Nephron progenitor cell (in vitro differentiated cells): ENCODE measurements at places on chromosomes 2 and 18.

GRCh38 chr2:27016801-27017325, 15.9 kb upstream of the TMEM214 start:
- DNase-seq: peak; percentile 60

DNA sequence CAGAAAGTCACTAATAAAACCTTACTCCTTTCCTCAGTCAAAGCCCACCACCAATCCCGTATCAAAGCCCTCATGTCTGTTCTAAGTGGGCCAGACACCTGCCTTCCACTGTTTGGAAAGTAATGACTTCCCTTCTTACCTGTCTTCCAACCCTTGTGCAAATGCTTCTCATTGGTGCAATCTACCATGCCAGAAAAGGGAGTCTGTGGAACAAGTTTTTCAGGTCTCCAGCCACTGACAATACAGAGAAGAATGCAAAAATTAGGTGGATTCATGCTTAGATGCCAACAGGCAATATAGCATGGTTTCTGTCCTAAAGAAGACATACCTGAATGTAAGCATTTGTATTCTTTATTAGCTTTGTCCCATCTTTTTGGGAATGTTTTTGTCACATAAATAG, 1140.6 kb upstream of the LRRTM1 start:
- DNase-seq: no peak

DNA sequence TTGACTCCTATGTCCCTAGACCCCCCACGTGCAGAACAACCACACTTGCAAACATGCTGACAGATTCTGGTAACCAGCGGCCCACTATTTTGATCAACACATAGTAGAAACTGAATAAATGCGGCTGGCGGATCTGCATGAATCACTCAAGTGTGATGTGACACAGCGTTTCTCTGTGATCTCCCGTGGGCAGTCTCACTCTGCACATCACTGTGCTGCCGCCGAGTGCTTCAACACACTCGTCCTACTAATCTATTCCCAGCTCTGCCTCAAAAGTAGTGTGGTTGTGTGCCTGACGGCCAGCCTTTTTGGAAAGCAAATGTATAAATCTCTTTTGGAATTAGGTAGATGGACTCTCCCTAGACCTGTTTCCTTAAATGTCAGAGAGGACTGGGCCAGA, 37.3 kb upstream of the TMEM182 start:
- no peak for DNase-seq

DNA sequence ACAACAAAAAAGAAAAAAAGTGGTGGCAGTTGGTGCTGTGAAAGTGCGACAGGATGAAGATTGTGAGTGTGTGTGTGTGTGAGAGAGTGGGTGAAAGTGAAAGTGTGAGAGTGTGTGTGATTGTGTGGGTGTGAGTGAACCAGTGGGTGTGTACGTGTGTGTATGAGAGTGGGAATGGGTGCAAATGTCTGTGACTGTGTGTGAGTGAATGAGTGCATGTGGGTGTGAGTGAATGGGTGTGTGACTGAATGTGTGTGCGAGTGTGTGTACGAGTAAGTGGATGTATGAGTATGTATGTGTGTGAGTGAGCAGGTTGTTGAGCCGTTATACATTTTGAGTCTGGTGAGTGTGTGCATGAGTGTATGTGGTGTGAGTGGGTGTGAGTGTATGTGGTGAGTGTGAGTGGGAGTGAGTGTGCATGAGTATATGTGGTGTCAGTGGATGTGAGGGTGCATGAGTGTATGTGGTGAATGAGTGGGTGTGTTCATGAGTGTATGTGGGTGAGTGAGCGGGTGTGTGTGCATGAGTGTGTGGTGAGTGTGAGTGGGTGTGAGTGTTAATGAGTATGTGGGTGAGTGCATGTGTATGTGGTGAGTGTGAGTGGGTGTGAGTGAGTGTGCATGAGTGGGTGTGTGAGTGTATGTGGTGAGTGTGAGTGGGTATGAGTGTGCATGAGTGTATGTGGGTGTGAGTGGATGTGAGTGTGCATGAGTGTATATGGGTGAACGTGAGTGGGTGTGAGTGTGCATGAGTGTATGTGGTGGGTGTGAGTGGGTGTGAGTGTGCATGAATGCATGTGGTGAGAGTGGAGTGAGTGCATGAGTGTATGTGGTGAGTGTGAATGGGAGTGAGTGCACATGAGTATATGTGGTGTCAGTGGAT, 69.3 kb upstream of the HPCAL1 start:
- DNase-seq: peak; percentile 0

- no peak for DNase-seq
These were observed 54.8 kb downstream of the CDC42EP3 start for GRCh38 chr2:37616677-37617005.

DNA sequence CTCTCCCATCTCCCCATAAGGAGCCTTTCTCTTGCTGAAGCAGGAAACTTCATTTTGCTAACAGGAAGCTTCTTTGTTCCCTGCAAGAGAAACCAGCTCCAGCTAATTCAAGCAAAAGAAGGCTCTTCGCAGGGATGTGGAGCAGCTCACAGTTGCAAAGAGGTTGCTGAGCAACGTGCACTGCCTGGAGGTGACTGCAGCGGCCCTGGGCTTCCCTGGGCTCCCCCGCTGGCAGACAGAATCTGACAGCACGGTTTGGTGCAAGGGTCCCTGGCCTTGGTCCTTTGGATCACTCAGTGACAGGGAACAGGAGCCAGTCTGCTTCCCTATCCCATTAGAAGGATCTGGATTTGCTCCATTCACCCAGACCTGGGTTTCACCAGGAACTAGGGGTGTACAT, 25.8 kb downstream of the GPR55 start:
- no peak for DNase-seq

DNA sequence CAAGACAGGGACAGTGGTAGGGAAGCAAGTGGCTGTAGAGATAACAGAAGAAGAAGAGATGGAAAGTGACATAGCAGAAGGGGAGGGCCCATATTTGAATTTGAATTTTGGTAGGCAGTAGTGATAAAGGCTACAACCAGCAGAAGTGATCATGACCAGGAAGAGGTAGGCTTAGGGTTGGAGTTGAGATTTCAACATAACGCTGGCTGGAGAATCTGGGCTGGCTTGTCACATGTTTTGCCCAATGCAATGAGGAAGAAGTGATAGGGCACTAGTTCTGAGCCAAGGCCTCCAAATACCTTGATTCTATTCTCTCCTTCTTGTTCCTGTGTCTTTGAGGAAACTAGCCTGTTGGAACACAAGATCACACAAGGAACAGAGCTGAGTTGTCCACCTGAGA, 69.4 kb downstream of the SCG2 start:
- DNase-seq: no peak

DNA sequence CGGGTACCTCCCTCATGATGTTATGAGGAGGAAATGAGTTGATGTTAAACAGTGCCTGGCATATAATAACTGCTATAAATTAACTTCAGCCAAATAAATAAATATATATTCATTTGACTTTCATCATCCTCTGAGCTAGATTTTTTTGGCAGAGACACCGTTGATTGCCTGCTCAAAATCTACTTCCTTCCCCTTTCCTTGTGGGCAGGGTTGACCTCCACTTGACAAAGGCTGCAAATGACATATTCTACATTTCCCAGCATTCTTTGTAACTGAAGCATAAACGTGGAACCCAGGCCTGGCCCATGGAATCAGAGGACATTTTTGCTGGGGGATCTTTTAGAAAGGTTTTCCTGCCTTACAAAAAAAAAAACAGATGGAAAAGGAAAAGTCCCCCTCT, 177.8 kb downstream of the TXNL1 start:
- no peak for DNase-seq

DNA sequence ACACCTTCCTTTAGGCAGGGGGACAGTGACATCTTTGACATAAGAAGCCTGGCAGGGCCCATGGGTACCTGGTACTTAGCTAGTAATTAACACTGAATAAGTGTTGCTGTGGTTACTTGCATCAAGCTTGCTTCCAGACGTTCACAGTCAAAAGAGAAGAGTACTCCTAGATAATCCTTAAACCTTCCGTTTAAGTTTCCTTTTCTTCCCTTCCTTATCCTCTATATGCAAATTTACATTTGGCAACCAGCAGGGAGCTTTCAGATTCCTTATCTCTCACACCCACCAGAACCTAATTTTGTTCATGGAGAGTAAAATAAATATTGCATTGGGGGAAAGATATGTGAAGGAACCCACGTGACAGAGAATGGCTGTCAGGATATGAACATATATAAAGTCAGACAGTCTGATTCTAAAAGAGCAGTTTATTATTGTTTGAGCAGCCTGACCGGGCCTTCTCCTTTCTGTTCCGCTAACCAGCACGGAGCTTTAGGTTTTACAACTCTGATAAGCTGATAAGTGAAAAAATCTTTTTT, 7.8 kb upstream of the RAB31 start:
- no peak for DNase-seq

- DNase-seq: no peak
These were observed 754.9 kb downstream of the SATB2 start for GRCh38 chr2:198702796-198703195.

GRCh38 chr2:55610954-55611743, 6.3 kb downstream of the PPP4R3B start:
- DNase-seq: no peak

GRCh38 chr2:72716601-72717000, 109.2 kb downstream of the EXOC6B start:
- no peak for DNase-seq

- DNase-seq: no peak
These were observed 318.8 kb upstream of the REV1 start for GRCh38 chr2:99808361-99809200.

- DNase-seq: no peak
These were observed 656.0 kb upstream of the CELF4 start for GRCh38 chr18:38221476-38222100.

DNA sequence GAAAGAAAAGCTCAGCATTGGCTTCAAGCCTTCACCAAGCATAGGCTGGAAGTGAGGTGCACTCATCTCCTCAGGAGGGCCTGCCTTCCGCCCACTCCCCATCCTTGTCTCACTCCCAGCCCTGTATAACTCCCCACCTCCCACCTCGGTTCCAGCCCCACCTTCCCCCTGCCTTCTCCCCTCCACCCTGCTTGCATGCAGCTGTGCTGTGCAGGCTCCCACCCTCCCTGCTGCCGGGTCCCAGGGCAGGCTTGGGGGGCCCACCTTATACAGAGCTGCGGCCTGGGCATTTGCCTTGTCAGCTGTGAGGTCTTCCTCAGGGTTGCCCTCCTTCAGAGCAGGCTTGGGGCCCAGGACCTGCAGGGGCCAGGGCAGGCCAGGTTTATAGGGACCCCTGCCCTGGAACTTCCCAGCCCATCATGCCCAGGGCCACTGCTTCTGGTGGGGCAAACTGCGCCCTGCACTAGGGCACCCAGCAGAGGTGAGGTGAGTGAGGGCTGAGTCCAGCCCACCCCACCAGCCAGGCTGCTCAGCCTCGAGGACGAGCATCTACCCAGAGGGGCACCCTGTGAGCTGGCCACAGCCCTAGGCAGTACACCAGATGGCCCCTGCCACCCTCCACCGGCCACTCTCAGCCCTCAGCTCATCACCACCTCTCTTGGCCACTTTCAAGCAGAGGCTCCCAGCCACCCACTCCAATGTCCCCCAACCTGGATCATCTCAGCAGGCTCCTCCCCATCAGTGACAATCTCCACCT, 11.6 kb downstream of the CAPG start:
- DNase-seq: no peak

GRCh38 chr2:66660804-66661203, 225.9 kb downstream of the MEIS1 start:
- no peak for DNase-seq

- DNase-seq: no peak
These were observed 50.2 kb upstream of the SLC66A3 start for GRCh38 chr2:11104794-11105660.

DNA sequence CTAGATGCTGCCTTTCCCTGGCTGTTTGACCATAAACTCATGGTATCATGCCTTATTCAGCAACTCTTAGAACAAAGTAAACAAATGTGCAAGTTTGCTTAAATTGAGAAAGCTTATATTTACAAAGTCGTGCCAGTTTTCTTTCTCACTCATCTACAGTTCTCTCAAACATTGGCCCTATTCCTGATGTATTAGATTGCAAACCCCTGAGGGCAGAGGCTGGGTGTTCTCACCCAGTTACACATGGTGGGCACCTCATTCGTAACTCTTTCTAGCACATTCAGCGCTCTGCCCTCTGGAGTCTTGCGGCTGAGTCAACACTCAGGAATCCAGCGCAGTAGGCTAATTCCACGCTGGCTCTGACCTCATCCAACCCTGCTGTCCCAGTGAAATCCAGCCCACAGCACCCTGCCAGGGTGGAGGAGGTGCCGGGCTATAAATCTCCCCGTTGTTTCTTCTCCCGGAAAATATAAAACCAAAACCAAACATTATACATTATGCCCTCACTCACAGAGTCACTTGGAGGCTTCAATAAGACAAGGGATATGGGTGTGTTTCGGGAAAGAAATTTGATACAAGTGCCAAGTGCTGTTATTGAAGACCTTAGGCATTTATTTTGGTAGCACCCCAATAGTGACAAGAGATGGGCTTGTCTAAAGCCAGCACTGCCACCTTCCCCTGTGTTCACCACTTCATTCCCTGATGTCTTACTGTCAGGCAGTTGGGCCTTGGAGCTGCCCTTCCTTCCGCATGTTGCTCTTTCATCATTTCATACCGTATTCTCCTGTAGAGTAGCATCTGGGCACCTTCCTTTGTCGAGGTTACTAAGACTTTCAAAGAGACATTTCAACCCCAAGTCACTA, 287.4 kb downstream of the PRKCE start:
- peak; percentile 15 for DNase-seq

GRCh38 chr18:9537677-9538076, 62.4 kb downstream of the RALBP1 start:
- DNase-seq: no peak

DNA sequence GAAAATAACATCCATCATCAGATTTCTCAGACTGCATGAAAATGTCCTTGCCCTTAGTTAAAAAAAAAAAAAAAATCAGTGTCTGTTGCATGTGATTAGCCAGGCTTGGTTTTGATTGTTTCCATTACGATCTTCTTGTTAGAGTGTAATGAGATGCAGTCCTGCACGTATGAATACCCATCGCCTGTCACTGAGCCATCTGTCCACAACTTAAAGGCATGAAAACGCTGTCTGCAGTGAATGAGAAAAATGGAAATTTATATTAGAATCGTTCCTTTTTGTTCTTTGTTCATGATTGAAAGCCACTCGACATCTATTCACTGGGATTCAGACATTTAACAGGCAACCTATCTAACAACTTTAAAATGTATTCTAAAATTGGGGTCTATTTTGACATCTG, 521.7 kb upstream of the SPHKAP start:
- DNase-seq: no peak

GRCh38 chr18:48661421-48661820, 122.6 kb downstream of the CTIF start:
- DNase-seq: no peak

DNA sequence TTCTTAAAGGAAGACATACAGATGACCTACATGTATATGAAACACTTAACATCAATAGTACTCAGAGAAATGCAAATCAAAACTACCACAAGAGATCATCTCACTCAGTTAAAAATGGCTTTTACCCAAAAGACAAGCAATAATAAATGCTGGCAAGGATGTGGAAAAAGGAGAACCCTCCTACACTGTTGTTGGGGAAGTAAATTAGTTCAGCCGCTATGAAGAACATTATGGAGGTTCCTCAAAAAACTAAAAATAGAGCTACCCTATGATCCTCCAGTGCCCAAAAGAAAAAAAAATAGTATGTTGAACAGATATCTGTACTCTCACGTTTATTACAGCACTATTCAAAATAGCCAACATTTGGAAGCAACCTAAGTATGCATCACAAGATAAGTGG, 1579.4 kb upstream of the TMEFF2 start:
- DNase-seq: no peak

- no peak for DNase-seq
These were observed 42.3 kb downstream of the EN1 start for GRCh38 chr2:118805064-118805690.

- no peak for DNase-seq
These were observed 7.5 kb downstream of the ABCG8 start for GRCh38 chr2:43846140-43846793.
